ENCODE measurements at places on chromosomes 2 and 18.

DNA sequence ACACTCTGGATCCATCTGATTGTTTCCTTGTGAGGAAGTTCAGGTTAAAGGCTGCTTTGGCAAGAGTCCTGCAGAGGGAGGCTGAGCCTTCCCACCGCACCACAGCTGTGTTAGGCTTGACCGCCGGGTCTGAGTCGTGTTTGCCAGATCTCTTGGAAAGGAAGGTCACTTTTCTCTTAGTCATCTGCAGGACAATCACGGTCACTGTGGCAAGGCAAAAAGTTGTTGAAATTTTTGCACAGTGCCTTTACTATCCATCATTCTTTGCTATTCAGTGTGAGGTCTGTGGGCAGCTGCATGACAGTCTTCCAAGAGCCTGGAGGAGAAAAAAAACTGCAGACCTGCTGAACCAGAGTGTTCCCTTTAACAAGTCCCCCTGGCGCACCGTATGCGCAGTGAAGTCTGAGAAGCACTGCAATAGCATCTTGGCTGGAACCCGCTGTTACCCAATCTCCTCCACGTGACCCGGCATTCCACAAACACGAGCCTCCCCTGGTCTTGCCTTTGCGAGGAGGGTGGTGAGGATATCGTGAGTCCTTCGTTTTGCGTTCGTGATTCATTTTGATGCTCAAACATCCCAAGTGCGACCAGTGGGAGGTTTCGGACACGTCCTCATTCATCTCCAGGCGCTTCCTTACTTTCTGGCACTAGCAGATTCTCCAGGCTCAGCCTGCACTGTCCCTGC is 23.0 kb downstream of the BIN1 start:
- DNase-seq: no peak

GRCh38 chr2:232913903-232914302 is 43.8 kb downstream of the SNORC start:
- no peak for DNase-seq

DNA sequence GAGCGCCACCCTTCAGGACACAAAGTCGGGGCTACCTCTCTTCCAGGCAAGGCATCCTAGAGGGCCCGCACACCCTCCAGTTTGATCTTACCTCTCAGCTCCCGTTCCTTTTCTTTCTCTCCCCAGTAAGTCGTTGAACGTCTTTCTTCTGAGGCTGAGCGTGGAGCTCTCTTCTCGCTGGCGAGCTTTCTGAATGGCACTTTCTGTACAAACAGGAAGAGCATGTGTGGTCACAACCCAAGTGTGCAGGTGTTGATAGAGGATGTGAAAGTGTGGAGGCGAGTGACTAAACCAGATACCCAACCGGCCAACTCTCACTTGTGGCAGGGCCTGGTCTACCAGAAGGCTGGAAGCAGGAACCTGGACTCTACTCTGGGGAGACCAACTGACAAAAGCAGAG is at the start of gene AFF3:
TSS of gene AFF3 (minus strand) at position 198 of the 400 bp plus-strand sequence. CDS start 38,136 bp downstream, outside the sequence.
- no peak for DNase-seq

GRCh38 chr18:78757014-78757413 is 222.6 kb upstream of the SALL3 start:
- DNase-seq: no peak

- DNase-seq: no peak
These were observed 46.2 kb upstream of the TRIM43B start for GRCh38 chr2:95530734-95531133.

- no peak for DNase-seq
These were observed 165.6 kb downstream of the MYO1B start for GRCh38 chr2:191410646-191411436.

DNA sequence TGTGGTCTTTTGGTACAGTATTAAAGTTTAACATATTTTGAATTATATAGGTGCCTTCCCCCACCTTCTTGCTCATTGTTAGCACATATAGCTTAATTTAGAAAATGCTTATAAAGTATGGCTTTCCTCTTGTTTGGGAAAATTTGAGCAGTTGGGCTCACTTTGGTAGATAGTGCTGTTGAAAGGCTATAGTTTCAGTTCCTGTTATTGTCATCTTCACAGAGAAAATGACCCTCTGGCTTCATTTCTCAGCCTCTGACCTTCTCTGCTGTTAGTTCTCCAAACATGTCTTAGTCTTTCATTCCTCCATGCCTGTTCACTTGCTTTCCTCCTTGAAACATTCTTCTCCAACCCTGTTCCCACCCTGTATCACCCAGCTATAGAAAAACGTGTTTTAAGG is 200.6 kb downstream of the WDR7 start:
- DNase-seq: no peak
